NCI-H1417 treated with DMSO at 0.1 percent for 48 hours (cell line): ENCODE measurements at places on chromosomes 5 and 9.

GRCh38 chr9:95450171-95451064 lies 66.4 kb downstream of the PTCH1 start:
- no peak for DNase-seq

DNA sequence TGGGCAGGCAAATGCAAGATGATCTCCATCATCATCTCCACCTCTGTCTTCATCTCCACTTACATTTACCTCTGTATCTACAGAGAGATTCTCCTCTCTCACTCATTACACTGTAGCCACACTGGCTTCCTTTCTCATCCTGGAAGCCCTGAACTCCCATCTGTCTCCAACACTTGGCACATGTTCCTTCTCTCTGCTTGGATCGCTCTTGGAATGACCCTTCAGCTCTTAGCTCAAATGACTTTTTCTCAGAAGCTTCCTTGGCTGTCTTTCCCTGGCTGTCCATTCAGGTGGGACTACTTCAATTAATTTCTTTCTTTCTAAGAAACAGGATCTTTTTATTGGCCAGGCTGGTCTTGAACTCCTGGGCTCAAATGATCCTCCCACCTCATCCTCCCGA lies 120.0 kb upstream of the KLF4 start:
- DNase-seq = no peak

GRCh38 chr9:128114326-128115186 lies 13.0 kb downstream of the PTGES2 start:
- DNase-seq = no peak

DNA sequence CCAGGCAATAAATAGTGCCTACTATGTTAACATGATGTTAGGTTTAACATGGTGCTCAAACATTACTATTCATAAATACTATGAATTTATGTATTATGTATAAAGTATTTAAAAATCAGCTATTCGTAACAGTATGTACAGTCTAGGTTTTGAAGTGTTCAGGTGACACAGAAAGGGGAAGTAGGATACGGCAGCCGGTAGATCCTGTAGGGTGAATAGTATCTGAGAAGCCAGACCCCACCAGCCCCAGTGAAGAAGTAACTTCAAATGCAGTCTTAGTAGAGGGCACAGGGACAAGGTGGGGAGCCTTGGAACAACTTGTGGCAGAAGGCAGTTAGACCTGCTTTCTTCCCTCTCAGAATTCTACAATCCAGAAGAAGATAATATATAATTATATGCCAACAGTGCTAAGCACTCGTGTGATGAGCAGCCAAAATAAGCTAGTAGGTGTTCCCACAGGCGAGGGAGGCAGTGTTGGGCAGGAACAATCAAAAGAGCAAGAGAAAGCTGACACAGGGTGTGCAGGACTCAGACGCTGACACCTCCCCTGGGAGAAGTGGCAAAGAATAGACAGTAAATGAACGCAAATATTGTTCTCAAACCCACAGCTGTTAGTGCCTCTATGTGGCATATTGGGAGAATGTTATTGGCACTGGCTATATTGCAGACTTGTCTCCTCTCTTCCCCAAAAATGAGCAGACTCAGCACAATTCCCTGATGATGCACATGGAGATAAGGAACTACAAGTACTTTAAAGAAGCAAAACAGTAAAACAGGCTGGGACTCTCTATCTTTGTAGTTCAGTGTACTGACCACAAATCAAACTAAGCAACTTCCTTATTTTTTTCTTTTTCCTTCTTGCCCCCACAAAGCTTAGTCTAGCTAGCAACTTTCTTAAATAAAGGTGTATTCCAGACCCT lies 4.6 kb downstream of the ZNF367 start:
- no peak for DNase-seq

DNA sequence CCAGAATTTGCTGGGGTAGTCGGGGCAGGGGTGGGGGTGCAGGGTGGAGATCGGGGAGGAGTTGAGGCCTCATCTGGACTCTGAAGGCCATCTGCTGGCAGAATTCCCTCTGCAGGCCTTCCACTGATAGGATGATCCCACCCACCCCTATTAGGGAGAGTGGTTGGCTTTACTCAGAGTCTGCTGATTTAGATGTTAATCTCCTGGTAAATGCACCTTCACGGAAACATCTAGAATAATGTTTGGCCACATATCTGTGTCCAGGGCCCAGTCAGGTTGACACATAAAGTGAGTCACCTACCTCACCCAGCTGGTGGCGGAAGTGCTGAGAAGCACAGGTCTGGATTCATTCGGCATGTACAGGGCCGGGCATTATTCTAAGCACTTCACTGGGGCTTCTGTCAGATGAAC lies 50.0 kb downstream of the DAPK1 start:
- no peak for DNase-seq

GRCh38 chr9:16357828-16358227 lies 512.6 kb downstream of the BNC2 start:
- DNase-seq = no peak

GRCh38 chr9:93119953-93120845 lies 13.9 kb downstream of the NINJ1 start:
- no peak for DNase-seq

GRCh38 chr5:126016256-126016655 lies 407.0 kb upstream of the GRAMD2B start:
- no peak for DNase-seq

DNA sequence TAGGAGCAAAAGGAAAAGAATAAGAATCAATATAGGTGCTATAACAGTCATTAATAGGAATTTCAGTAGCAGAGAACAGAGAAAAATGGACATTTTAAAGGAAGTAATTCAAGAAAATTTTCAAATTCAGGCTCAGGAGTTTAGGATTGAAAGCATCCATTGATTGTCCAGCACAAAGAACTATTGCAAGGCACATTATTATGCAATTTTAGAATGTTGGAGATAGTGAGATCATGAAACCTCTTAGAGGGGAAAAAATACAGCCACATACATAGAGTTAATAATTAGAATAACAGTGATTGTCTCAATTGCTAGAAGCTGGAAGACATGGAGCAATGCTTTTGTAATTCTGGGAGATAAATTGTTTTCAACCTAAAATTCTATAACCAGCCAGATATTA lies 31.5 kb downstream of the CNTLN start:
- DNase-seq = no peak

DNA sequence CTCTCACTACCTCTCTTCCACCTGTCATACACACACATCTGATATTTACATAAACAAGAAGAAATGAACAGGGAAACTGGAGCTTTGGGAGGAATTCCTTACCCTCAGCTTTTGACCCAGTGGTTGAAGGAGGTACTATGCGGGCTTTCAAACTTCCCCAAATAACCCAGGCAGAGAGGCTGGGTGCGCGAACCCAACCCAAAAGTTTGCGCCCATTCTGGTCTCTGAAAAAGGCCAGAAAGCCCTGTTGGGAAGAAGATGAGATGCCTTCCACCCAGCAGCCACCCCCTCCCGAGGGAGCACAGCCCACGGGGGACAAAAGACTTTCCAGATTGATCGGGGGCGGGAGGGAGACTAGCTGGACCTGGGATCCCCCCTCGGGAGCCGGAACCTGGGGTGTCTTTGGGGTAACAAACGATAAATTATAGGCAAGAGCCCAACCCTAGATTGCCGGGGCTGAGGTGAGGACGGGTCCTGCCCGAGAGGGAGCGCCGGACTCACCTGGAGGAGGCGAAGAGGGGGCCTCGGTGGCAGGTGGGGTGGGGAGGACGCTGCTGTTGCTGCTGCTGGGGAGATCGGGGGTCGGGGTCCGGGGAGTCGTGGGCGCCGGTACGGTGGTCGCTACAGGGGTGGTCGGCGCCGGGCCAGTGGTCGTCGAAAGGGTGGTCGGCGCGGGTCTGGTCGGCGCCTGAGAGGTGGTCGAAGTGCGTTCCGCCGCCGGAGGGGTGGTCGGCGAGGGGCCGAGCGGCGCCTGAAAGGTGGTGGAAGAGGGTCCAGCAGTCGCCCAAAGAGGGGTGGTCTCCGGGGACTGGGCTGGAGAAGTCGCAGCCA lies 798 bp downstream of the MEGF9 start:
- DNase-seq = no peak

GRCh38 chr5:68838157-68838718 lies 255.6 kb upstream of the SLC30A5 start:
- DNase-seq = no peak

- no peak for DNase-seq
Measured at GRCh38 chr5:158751961-158752655, 347.6 kb downstream of the EBF1 start.

GRCh38 chr5:37966291-37966690 lies 126.5 kb upstream of the GDNF start:
- DNase-seq = no peak

DNA sequence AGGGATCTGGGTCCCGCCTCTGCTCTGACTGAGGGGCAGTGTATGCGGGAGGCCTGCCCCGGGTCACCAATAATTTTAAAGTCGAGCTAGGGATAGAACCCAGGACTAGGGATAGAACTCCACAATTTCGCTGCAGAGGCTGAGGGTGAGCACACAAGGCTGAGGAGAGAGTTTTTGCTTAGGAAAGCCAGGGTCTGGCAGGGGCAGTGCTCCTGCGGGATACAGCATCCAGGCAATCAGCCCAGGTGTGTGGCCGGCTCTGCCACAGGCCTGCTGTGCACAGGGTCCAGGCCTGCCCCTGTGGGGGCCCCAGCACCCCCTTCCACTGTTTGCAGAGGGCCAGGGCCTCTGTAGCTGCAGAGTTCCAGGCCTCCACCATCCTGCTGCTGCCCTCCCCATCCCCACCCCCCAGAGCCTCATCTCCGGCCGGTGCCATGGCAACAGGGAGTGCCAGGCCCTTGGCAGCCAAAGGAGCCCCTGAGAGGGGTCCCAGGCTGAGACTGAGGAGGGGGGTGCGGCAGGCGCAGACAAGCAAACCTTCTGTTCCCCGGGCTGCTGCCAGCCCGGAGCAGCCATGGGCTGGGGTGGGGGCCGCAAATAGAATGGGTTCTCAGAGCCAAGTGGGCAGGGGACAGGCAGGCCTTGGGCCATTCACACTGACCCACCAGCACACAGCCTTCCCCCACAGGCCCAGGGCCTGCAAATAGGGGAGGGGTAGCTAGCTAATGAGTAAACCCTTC lies 8.6 kb downstream of the PDGFRB start:
- no peak for DNase-seq

GRCh38 chr5:169152453-169152852 lies 148.5 kb downstream of the SLIT3 start:
- DNase-seq = no peak
